ENCODE measurements at places on chromosomes 6 and 20. TPM values are rescaled to one million over a fixed set of nuclear protein-coding genes. Genes with fewer than 3 reads are reported as not detected.

EFHC1 gene
- 38.7 TPM for total RNA-seq

- DNase-seq, result no peak
These were observed 243.3 kb downstream of the SOX4 start for GRCh38 chr6:21836772-21837425.

DNA sequence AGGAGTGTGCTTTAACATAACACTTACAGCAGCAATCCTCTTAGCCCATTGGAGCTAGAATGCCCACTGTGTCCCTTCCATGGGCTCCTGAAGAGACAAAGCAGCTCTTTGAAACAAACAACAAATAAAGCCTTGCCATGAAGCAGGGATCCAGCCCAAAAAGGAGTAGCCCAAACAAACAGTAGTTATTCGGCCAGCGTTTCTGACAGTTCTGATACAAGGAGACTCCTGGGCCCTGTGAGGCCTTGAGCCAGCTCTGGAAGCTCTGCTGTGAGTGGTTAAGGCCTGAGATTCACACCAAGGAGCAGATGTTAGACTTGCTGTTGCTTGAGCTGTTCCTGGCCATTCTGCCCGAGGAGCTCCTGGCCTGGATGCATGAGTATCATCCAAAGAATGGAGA is 16.9 kb upstream of the ZSCAN16 start:
- DNase-seq, result no peak

DNA sequence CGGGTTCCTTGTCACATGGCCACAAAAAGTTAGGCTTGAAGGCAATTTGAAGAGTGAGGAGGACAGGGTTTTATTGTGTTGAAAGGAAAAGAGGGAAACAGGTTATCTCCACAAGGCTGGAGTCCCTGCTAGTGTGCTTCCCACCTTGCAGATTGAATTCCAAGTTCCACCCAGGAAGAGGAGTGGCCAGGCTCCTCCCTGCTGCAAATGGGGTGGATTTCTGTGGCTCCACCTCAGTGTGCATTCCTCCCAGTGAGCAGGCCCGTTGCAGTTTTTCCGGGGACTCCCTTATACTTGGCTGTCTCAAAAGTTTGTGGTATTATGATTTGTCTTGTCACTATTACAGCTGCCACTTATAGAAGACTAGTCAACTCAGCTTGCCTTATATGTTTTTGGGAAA is 281.8 kb upstream of the PLCB4 start:
- DNase-seq, result no peak

- DNase-seq, result no peak
These were observed 294.6 kb upstream of the ZNF337 start for GRCh38 chr20:25991051-25991755.

Data from sciatic nerve (tissue), 2 donors.